ENCODE measurements at places on chromosomes 7 and 10. TPM values are rescaled to one million over a fixed set of nuclear protein-coding genes. Genes with fewer than 3 reads are reported as not detected.

- no peak for DNase-seq
Observed at GRCh38 chr7:84686373-84686772, 491.8 kb upstream of the SEMA3A start.

- no peak for DNase-seq
Observed at GRCh38 chr10:29730969-29731368, 96.2 kb upstream of the SVIL start.

DNA sequence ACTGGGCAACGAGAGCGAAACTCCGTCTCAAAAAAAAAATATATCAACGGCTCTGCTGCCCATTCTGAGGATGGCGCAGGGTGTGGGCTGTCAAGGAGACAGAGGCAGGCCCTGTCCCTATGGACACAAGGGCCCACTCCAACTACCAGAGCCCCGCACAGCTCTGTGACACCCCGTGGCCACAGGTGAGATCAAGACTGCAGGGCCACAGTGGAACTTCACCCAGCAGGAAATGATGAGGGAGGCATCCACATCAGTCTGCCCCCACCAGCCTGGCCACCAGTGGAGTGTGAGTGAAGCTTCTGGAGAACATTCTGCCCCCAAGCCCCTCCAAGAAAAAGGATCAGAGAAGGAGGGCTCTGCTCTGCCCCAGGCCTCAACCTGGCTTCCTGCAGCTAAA lies 136.7 kb downstream of the DLG5 start:
- DNase-seq, result no peak

DNA sequence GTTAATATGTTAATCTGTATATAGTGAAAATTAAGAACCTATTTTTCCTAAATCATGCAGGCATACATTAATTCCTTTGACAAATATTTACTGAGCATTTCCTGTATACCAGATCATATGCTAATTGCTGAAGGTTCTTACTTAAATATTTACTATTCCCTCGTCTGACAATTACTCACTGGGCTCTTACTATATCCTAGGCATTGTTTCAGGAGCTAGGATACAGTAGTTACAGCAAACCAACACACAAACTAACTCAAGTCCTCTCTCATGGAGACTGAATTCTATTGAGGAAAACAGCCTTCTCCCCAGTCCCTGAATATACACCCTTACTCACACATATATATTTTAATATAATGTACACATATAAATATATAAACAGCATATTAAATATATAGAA lies 786.0 kb downstream of the NRG3 start:
- DNase-seq, result no peak

GRCh38 chr10:100174699-100175677 lies 10.8 kb downstream of the ERLIN1 start:
- DNase-seq, result no peak

DNA sequence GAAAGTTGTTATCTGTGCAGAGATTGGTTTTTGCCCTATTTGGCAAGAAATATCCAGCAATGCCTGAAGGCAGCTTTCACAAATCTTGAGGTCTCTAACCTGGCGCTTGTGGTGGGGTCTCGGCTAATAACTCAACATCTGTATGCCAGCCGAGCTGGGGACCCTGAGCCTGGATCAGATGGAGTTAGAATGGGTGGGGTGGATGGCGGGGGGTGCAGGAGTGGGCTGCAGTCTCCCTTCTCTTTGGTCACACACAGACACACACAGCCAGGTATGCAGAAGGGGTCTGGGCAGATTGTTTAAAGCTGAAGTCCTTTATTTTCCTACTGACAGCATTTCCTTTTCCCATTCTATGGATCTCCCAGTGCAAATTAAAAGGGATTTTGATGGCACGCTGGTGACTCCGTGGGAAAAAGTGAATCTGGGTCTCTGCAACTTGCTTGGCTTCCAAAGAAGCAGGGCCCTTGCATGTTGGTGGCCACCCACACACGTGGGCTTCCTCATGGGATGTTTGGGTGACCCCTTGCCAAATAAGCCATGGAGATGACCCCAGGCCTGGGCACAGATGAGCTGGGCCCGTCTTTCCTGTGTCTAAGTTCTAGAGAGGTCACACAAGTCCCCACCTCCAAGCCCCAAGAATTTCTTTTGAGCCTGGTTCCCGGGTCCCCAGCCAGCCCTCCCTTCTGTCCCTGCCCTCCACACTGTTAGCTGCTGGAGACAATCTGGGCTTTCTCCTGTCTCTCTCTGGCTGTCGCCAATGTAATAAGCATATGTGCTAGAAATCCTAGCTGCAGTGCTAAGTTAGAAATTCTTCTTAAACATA lies 39.9 kb upstream of the EMX2 start:
- peak; percentile 27 for DNase-seq

DNA sequence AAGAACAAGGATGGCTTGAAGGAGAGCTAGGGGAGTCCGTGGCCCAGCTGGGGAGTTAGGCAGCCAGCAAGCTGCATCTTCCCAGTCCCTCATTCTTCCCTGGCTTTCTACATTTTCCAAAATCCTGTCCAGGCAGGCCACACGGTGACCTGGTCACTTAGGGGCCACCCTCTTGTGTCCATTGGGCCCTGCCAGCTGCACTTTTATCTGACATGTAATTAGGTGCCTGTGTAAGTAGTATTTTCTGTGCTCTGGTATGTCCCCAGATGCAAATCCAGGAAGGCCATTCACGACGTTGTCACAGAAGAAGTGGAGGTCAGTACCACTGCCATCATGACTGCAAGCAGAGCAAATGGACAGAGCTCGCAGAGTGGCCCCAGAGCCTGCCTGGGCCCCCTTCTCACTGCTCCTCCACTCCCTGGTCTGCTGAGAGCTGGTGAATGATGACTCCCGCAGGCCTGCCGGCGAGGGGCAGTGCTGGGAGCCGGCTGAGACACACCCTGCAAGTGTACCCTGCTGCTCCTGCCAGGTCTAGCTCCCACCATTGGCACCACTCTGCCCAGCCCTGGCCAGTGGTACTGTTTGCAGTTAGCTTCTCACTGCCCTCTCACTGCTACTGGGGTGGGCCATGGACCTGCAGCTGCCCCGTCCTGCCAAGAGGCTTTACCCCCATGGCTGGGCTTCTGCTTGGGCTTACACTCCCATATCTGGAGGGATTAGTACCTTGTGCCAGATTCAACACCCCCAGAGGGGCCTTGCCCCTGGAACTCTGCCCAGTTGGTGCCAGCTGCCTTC lies 98.2 kb downstream of the GLRX3 start:
- DNase-seq, result peak; percentile 15

GRCh38 chr7:99229234-99229633 lies 21.3 kb upstream of the KPNA7 start:
- no peak for DNase-seq

GRCh38 chr10:21092683-21093524 lies 195.8 kb upstream of the NEBL start:
- no peak for DNase-seq

- no peak for DNase-seq
Observed at GRCh38 chr10:114223066-114223465, 16.0 kb upstream of the VWA2 start.

GRCh38 chr7:142745091-142745635 lies 4.1 kb upstream of the PRSS1 start:
- DNase-seq, result no peak

DNA sequence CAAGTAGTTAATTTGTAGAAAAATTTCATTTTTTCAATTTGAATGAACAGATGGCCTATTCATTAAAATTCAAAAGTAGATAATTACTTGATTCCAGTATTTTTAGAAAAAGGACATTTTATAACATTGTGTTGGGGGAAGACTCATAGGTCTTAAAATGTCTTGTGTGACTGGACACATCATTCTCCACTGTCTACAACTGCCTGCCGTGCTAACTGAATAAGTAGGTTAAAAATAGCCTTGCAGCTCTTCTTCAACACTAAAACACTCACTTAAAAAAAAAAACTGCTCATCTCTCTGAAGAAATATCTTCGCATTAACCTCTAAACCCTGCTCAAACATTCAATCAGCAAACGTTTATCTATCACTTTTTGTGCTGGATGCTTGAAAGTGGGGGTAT lies 253.8 kb downstream of the CSTF2T start:
- no peak for DNase-seq

DNA sequence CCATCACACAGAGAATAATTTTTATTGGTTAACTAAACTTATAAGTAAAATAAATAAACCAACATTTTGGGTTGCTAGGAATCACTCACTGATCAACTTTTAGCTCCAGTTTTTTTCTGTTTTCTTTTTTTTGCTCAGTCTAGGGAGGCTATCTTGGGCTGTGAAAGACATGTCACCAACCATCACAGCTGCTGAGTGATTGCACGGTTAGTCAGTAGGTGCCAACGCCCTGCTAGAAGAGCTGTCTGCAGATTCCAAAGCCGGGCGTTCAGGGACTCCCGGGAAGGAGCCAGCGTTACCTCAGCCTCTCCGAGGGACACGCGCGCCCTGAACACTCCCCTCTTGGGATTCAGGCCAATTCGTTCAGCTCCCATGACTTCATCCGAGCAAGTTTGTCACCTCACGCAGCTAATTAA lies 604 bp upstream of the STAM start:
- no peak for DNase-seq

- DNase-seq, result no peak
Observed at GRCh38 chr7:111159426-111159825, 68.5 kb downstream of the LRRN3 start.

DNA sequence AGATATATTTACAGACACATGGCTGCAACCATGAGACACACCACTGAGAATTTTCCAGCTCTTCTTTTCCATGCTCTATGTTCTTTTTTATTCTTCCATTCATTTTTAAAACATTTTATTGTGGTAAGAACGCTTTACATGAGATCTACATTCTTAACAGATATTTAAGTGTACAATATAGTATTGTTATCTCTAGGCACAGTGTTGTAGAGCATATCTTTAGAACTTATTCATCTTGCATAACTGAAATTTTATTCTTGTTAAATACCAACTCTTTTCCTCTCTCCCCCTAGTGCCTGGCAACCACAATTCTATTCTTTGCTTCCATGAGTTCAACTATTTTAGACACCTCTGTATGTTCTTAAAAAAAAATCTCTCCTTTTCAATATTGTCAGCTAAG lies 67.1 kb upstream of the HABP2 start:
- DNase-seq, result no peak

- no peak for DNase-seq
Observed at GRCh38 chr10:52755297-52756062, 17.1 kb downstream of the MBL2 start.

GRCh38 chr10:44830022-44830421 lies 81.1 kb upstream of the TMEM72 start:
- DNase-seq, result no peak

GRCh38 chr10:99450624-99451498 lies 20.4 kb upstream of the GOT1 start:
- no peak for DNase-seq

- DNase-seq, result no peak
Observed at GRCh38 chr7:137577184-137577583, 233.7 kb upstream of the PTN start.

DNA sequence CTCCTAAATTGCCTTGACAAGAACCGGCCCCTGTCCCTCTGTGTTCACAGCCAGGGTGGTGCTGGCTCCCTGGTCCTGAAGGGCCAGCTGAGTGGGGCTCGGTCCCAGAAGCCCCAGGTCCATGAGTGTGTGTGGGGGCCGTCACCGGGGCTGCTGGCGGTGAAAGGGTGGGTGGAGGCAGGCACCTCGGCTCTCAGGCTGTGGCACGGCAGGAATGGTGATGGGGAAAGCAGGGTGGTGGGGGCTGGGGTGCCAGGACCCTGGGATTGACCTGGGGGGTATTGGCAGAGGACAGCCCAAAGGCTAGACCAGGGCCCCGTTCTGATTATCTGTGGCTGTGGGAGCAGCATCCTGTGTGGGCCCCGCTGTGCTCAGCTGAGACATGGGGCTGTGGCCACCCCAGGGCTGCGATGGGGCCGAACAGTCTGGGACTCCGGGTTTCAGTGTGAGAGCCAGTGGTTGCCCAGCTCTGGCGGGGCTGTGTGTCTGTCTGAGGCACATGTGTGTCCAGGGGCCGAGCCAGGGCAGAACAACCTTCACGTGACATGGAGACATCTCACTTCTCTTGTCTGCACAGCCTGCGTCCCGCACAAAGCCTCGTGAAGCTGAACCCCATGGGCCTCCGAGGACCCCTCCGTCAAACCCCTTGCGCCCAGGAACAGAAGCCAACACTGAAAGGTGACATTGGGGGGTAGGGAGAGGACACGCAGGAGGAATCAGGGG lies 144.2 kb downstream of the ELFN1 start:
- DNase-seq, result no peak

GRCh38 chr10:63376560-63377304 lies 89.0 kb downstream of the JMJD1C start:
- DNase-seq, result no peak

GRCh38 chr10:50431133-50431532 lies 179.8 kb upstream of the ASAH2 start:
- DNase-seq, result no peak

DNA sequence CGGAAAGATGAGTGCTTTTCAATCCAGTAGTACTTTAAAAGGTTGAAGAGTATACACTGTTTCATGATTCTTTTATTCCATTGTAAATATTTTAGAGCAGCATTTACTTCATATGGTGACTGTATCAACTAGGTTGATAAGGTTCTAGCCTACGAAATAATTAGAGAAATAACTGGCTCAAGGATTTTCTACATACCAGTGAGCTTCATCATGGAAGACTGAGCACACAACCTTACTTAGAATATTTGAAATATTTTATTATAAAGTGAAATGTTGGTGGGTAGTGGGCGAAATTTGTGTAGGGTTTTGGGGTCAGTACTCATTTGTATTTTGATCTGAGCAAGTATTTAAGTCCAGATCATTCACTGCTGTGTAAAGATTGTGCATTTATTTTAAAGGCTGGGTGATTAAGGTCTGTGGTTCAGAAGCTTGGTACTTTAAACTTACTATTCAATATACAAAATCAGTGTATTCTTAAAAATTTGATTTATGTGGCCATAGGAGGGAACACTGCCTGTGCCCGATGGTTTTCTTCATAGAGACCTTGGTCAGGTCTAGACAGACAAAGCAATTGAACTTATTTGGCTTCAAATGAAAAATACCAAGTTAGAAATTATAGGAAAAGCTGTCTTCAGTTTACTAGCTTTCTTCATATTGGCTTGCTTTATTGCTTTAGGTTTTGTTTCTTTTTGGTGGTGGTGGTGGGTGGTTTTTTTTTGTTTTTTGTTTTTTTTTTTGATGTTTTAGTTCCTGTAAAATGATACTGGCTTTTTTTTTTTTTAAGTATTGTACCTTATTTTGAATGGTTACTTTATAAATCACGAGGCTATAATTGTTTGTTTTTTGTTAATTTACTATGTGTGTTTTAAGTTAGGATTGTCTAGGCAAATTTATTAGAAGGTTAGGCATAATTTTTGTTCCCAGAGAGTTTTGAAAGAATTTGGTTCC lies 3.0 kb downstream of the KMT2E start:
- no peak for DNase-seq

The GARS1 gene
- 86.5 TPM for total RNA-seq

The SAP25 gene
- total RNA-seq, result 5.8 TPM

The OPALIN gene
- not detected for total RNA-seq

The PON1 gene
- total RNA-seq, result not detected

The SPRN gene
- 0.11 TPM for total RNA-seq

The ALOX5 gene
- total RNA-seq, result 1.0 TPM
